Activated T-cell treated with anti-CD3 and anti-CD28 coated beads for 4 hours (primary cell): ENCODE measurements at places on chromosomes 7 and 10.
A peak's percentile ranks its signal among the peaks of the same experiment; 100 is the strongest.

GRCh38 chr10:14879124-14879927 lies 660 bp downstream of the SUV39H2 start:
- peak; percentile 25 for DNase-seq

- no peak for DNase-seq
Observed at GRCh38 chr7:20299647-20300312, 30.9 kb upstream of the ITGB8 start.

GRCh38 chr10:68981074-68981473 lies 7.5 kb upstream of the KIFBP start:
- DNase-seq, result no peak

DNA sequence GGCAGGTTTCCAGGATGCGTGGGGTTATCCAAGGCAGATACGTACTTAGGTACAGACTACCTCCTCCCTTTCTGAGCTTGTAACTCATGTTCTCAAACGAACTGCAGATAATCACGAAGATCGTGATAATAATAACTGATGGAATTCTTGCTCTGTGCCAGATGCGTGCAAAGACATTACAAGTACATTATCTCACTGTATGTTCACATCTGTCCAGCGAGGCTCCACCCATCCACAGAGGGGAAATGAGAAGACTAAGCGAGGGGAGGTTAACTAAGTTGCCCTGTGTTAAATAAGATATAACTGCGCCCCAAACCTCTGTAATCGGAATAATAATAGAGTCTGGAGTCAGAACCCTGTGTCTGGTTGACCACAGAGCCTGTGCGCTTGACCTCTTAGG lies 1.9 kb downstream of the GALNT17 start:
- no peak for DNase-seq

- no peak for DNase-seq
Observed at GRCh38 chr7:30561389-30561788, 33.3 kb upstream of the GARS1 start.

DNA sequence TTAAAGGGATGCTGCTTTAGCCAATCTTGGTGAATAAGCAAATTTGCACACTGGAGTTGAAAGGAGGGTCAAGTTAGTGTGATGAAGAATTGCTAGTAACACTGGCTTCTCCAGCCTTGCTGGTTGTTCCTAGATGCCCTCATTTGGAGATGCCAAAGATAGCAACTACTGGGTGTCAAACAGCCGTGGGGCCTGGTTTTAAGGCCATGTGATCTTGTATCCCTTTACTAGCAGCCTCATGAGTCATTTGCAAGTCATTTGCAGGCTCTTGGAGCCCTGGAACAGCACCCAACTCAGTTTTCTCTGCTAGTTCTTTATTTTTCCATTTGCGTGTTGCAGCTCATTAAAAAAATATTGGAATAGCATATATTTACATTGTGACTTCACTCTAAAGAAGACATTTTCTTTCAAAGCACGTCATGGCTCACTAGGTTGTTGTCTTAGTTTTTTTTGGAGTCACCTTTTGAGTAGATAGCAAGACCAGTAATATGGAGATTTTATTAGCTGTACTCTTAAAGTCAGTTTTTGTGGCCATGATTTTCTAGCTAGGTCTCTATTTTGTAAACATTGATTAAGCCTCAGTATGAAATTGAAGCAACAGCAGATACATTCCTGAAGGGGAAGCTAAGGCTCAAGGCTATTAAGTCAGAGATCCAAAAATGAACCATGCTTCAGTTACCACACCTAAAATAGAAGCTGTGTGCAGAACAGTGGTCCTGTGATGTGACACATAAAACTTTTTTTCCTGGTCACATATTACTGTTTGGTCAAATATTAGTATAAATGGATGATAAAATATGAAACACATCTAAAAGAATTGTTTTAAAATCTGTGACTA lies 1.3 kb downstream of the LSMEM1 start:
- no peak for DNase-seq

DNA sequence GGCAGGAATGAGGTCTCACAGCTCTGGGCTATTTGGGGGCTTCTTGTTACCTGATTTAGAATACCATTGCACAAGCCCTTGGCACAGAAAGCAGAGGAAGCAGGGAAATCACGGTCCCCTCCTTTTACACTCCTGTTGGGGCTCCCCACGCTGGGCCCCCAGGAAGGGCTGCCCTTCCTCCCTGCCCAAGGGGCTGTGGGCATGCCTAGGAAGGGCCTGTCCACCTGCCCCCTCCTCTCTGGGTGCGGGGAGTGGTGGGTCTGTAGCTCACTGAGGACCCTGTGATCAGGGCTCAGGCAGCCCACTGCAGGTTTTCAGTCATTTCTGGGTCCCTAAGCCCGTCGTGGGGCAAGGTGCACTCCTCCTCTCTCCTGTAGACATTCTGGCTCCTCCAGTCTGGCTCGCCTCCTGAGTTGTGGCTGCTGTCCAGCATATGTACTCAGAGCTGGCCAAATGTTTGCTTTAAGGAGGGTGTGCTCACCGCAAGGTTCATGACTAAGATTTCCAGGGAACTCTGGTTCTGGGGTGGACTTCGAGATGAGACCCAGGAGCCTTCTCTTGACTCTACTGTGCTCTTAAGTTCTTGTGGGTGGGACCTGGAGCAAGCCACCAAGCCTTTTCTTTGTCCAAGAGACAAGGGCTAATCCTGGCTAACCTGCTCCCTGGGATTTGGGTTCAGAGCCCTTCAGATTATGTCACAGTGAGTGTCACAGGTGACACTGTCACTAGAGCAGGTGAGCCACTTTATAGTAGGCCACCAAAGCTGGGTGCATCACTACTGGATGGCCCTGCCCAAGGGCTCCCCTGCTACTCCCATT lies 56.0 kb downstream of the TACR2 start:
- DNase-seq, result no peak

DNA sequence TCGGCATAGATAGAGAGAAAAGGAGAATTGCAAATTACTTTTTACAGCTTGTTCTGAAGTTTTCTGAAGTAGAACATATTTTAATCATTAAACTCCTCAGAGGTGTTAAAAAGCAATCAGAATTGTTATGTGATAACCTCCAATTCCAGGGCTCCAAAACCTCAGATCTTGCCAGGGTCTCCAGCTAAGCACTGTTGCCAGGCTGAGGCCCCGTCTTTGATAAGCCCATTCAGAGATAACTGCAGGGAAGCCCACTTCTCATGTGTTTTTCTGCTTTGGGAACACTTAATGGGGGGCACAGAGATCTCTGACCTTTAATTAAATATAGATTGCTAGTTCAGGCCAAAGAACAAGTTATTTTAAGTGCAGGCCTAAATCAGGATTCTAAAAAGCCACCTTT lies 40.4 kb downstream of the GFRA1 start:
- DNase-seq, result no peak

GRCh38 chr10:115073796-115074195 lies 19.4 kb upstream of the ATRNL1 start:
- no peak for DNase-seq

DNA sequence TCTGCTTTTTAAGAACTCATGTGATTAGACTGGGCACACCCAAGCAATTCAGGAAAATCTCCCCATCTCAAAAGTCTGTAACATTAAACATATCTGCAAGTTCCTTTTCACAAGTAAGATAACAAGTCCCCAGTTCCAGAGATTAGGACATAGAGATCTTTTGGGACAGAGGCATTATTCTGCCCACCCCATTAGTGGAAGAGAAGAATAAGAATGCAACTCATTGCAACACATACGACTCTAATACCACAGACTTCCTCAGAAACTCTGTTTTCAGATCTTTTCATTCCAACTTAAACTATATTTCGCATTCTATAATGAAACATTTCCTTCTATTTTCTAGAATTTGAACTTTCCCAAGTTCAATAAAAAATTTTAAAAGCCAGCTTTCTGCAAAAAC lies 137.7 kb downstream of the SEMA3C start:
- DNase-seq, result no peak

DNA sequence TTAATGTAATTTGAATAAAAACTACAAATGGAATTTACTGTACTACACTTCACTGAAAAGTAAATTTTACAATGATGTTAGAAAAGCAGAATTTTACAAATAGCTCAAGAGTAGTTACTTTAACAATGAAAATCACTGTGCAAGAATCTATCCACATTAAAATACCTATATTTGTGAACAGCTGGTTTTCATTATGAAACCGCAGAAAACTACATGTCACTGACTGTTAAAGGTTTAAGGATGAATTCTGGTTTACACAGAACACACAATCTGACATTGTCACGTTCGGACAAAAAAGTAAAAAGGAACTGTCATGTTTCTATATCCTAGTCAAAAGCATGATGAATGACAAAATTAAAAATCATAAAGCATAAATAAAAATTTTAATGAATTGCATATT lies 415.3 kb upstream of the PRKCQ start:
- DNase-seq, result no peak

GRCh38 chr10:75770626-75771081 lies 339.2 kb downstream of the LRMDA start:
- no peak for DNase-seq

GRCh38 chr10:5163487-5163886 lies 21.5 kb downstream of the AKR1C8 start:
- DNase-seq, result no peak

DNA sequence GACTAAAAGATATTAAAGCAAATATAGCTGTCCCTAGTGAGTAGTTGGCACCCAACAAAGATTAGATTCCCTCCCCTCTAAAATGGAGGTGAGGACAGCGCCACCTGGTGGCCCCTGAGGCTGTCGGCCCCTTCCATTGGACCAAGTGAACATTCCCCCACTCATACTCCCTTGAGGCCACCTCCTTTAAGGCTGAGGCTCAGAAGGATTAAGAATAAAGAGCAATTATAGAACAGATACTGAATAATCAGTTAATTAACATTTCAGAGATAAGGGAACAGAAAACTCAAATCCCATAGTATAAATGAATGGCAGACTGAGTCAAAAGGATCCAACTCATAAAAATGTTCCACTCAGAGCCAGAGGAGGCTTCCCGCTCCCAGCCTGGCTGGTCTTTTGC lies 130.4 kb upstream of the GHITM start:
- DNase-seq, result no peak

GRCh38 chr10:85671530-85671929 lies 695.1 kb downstream of the GRID1 start:
- DNase-seq, result no peak

DNA sequence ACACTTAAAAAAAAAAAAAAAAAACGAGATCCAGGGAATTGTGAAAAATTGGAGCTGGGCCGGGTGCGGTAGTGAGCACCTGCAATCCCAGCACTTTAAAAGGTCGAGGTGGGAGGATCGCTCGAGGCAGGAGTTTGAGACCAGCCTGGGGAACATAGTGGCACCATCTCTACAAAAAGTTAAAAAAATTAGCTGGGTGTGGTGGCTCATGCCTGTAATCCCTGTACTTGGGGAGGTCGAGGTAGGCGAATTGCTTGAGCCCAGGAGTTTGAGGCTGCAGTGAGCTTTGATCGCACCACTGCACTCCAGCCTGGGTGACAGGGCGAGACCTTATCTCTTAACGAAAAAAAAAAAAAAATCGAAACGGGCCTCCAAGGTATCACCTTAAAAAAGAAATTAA lies 2.0 kb downstream of the CLDN4 start:
- DNase-seq, result no peak

- DNase-seq, result no peak
Observed at GRCh38 chr7:150923196-150923595, 54.9 kb downstream of the KCNH2 start.

DNA sequence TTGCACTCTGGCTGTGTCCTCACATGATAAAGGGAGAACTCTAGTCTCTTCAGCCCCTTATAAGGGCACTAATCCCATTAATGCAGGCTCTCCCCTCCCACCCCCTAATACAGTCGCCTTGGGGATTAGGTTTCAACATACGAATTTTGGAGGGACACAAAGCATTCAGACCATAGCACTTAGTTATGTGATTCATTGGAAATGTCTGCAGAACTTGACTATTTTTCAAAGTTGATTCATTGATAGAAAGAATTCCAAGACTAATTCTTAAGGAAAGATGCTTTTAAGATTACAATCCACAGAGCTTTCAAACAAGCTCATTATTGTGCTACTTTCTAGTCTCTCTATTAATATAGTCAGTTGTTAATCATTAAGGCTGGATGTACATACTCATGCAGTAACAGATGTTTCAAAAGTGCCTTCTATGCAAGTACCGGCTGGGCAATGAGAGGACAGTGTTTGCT lies 85.3 kb upstream of the RPA3 start:
- no peak for DNase-seq

DNA sequence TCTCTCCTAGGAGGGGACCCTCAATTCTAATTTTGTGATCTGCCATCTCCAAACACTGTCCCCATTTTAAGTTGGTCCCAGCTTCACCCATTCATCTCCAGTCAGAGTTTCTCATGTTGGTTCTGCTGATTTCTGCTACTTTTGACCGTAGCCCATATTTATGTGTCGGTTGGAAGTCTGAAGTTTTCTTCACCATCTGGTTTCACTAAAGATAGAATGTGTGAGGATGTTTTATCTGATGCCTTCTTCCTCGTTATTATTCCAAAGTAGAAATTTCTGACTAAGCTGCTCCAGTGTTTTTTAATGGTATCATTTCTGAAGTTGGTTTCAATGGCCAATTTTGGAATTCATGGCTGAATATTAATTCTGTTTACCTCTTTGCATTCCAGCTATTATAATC lies 21.3 kb upstream of the IFIT2 start:
- DNase-seq, result no peak

GRCh38 chr10:44463511-44464121 lies 78.7 kb upstream of the CXCL12 start:
- DNase-seq, result no peak

- no peak for DNase-seq
Observed at GRCh38 chr10:71623098-71623985, 96.2 kb downstream of the C10orf105 start.

DNA sequence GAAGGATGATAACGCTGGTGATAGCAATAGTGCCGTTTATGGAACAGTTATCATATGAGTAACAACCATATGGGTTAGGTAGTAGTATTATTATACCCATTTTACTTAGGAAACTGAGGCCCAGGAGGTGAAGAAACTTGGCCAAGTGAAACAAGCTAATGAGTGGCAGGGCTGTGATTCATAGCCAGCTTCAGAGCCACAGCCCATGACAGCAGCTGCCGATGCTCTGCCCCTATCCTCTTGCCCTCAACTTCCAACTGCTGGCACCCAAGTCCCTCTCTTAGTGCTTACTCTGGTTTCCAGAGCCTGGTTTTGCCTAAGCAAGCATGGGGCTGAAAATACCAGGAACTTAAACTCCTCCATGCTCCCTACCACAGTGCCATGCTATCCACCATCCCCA lies 12.3 kb downstream of the SH3PXD2A start:
- no peak for DNase-seq
